ENCODE measurements at places on chromosomes 5 and 9.

GRCh38 chr9:89534515-89535287 is 36.8 kb upstream of the SEMA4D start:
- DNase-seq = no peak

- no peak for DNase-seq
Measured at GRCh38 chr5:166551384-166551783, 1740.1 kb upstream of the WWC1 start.

GRCh38 chr5:128305341-128305740 is 221.8 kb downstream of the SLC12A2 start:
- no peak for DNase-seq

DNA sequence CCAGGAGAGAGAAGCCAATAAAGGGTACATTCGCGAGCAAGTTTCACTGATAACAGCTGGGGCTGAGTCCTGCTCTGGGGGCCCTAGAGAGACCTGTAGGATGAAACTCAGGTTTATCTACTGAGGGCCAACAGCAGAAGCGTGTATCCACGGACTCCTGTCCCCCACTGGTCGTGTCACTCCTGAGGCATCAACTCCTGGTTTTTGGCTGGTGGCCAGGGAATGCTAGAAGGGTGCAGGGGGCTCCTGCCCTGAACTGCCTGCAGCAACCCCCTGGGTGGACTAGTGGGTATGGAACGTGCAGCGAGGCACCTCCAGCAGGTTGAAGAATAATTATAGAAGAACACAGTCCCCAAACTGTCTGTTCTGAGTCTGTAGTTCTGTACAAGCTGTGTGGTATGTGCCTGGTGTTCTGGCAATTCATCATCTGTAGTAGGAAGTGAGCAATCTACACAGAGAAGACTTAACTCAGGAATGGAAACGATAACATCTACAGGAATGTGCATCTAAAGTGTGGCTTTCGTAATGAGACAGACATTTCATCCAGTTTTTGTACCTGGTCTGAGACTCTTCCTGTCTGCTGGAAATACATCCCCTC is 64.5 kb upstream of the GNA14 start:
- DNase-seq = no peak

- DNase-seq = no peak
Measured at GRCh38 chr9:107175041-107175440, 108.0 kb upstream of the RAD23B start.

GRCh38 chr5:20524991-20525529 is 537.1 kb upstream of the CDH18 start:
- no peak for DNase-seq

DNA sequence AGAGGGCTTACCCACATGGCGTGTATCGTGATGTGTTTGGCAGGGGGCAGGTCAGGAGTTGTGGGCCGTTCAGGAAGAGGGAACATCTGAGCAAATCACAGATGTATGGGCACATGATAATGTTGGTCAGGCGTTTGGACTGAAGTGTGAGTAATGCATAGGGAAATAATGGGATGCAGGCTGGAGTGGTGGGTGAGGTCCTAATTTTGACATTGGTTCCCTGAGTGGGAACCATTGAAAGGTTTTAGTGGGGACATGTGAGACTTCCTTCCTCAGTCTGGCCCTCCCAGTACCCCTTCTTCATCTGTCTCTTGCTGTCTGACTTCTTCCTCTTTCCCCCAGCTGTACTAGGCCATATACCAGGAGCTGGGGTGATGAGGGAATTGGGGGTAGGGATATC is 7.6 kb downstream of the OTULIN start:
- no peak for DNase-seq

GRCh38 chr5:112822456-112822855 is 38.6 kb upstream of the SRP19 start:
- no peak for DNase-seq

GRCh38 chr9:93252116-93252780 is 68.3 kb downstream of the WNK2 start:
- no peak for DNase-seq

GRCh38 chr5:42636946-42637345 is 119.7 kb upstream of the CCDC152 start:
- DNase-seq = no peak

DNA sequence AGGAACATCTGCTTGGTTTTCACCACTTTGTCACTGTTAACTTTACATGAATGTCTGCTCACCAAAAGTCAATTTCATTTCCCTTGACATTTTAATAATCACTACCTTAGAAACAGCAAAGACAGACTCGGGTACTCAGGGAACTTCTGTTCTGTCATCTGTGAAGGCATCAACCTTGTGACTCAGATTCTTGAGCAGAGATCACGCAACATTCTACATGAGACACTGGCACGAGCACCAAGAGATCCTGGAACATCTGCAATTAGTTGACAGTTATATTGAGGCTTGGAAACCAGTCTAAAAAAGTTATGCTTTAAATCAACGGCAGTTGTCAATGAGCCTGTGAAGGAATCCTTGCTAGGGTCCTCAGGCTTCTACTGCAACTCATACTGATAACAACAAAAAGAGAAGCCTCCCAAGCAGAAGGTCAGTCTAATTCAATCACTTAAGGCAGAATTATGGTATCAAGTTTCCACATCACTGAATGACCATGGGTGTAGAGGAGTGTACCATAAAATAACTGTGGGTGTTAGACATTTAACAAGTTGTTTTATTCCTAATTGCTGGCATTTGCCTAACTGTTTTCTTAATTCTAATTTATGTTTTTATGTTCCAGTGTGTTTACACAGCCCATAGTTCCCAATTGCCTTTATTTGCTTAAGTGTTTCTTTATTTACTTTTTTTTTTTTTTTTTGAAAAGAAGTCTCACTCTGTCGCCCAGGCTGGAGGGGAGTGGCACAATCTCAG is 3.3 kb upstream of the PBX3 start:
- DNase-seq = no peak

DNA sequence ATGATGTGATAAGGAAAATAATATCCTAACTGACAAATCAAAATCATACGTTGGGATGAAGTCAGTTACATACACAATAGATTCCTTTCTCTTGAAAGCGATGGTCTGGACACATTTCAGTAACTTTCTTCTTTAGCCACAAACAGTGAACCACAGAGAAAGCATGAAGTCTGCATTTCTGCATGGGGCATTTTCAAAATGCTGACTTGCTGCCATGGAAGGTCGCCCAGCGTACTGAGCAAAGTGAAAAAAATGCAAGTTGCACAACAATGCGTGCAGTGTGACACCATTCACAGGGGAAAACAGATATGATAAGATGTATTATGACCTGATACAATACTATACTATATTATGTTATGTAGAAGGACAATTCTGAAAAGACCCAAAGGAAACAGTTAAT is 146.3 kb downstream of the SNX18 start:
- no peak for DNase-seq
